ENCODE measurements at places on chromosomes 1 and 21. TPM values are rescaled to one million over a fixed set of nuclear protein-coding genes. Genes with fewer than 3 reads are reported as not detected.

The ICOSLG gene
- 1.7 TPM for total RNA-seq

The SH2D1B gene
- not detected for total RNA-seq

DNA sequence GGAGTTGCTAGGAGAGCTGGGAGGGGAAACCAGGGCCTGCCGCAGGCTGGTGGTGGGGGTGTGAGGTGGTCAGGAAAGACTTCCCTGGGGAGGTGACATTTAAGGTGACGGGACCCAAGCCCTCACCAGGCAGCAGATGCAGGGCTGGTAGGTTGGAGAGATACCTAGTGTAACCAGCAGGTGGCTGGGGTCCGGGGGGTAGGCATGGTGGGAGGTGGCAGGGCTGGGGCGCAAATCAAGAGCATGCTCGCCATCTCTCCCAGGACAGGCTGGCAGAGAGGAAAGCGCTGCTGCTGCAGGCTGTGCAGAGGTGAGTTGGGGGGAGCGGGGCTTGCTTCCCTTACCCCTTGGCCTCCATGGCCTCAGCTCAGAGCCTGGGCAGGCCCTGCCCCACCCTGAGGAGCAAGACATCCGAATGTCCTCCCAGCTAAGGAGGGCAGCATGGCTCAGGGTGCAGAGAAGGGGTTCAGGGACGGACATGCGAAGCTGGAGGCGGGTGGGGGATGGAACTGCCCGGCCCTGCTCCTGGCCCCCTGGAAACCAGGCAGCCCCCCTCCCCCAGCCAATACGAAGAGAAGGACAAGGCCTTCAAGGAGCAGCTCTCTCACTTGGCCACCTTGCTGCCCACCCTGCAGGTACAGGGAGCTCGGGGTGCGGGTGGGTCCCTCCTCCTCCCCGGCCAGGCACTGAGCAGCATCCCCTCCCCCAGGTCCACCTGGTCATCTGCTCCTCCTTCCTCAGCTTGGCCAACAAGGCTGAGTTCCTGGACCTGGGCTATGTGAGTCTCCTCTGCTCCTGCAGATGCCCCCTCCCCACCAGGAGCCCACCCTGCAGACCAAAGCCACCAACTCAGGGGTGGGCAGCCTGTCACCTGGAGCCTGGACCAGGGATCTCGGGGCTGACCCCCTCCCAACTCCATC is 4.0 kb downstream of the RNF207 start:
- H3K4me1 ChIP-seq: peaks cover 12% of the 10 kb centered on the region
- no peak overlapping the region for H3K4me3 ChIP-seq
- no peak for DNase-seq
- peaks cover 13% of the 10 kb centered on the region for H3K27me3 ChIP-seq
- H3K27ac ChIP-seq: no peak overlapping the region

- no peaks in the 10 kb centered on the region for H3K4me1 ChIP-seq
- H3K27ac ChIP-seq: no peak overlapping the region
- H3K36me3 ChIP-seq: no peaks in the 10 kb centered on the region
- peaks cover 12% of the 10 kb centered on the region for H3K27me3 ChIP-seq
- H3K4me3 ChIP-seq: no peak overlapping the region
These were observed 674.5 kb downstream of the MATN1 start for GRCh38 chr1:30048905-30049304.

- no peak overlapping the region for H3K27ac ChIP-seq
- H3K36me3 ChIP-seq: no peaks in the 10 kb centered on the region
- no peaks in the 10 kb centered on the region for H3K27me3 ChIP-seq
- H3K4me1 ChIP-seq: no peaks in the 10 kb centered on the region
- no peak overlapping the region for H3K4me3 ChIP-seq
These were observed 42.7 kb downstream of the SEC16B start for GRCh38 chr1:177927021-177927596.

GRCh38 chr1:9659328-9659727 is 7.8 kb downstream of the PIK3CD start:
- H3K4me3 ChIP-seq: no peak overlapping the region
- H3K27ac ChIP-seq: peak overlapping the region; percentile 64
- no peaks in the 10 kb centered on the region for H3K27me3 ChIP-seq
- DNase-seq: no peak

GRCh38 chr21:34726627-34727337 is 58.0 kb downstream of the CLIC6 start:
- no peak overlapping the region for H3K27ac ChIP-seq
- peak; percentile 48 for DNase-seq
- H3K27me3 ChIP-seq: peaks cover 55% of the 10 kb centered on the region
- peaks cover 16% of the 10 kb centered on the region for H3K4me1 ChIP-seq
- H3K36me3 ChIP-seq: peaks cover 3% of the 10 kb centered on the region

GRCh38 chr1:1083416-1084371 is 9.6 kb upstream of the RNF223 start:
- peaks cover 4% of the 10 kb centered on the region for H3K4me1 ChIP-seq
- H3K36me3 ChIP-seq: no peaks in the 10 kb centered on the region
- no peak overlapping the region for H3K4me3 ChIP-seq
- no peak for DNase-seq

- H3K27ac ChIP-seq: peak overlapping the region; percentile 79
- H3K4me3 ChIP-seq: peak overlapping the region; percentile 27
- no peak for DNase-seq
- H3K36me3 ChIP-seq: peaks cover 38% of the 10 kb centered on the region
- H3K27me3 ChIP-seq: no peaks in the 10 kb centered on the region
These were observed 66.8 kb downstream of the VPS13D start for GRCh38 chr1:12296623-12297022.

GRCh38 chr1:213687832-213688231 is 299.9 kb upstream of the PROX1 start:
- H3K4me3 ChIP-seq: no peak overlapping the region
- no peaks in the 10 kb centered on the region for H3K4me1 ChIP-seq
- H3K36me3 ChIP-seq: no peaks in the 10 kb centered on the region
- H3K27ac ChIP-seq: no peak overlapping the region
- H3K27me3 ChIP-seq: no peaks in the 10 kb centered on the region
- no peak for DNase-seq

The KIRREL1 gene
- not detected for total RNA-seq
